ENCODE measurements at places on chromosomes 11 and 22. TPM values are rescaled to one million over a fixed set of nuclear protein-coding genes. Genes with fewer than 3 reads are reported as not detected.

SPDYC gene
- not detected for total RNA-seq

ROBO4 gene
- 30.5 TPM for total RNA-seq

DNA sequence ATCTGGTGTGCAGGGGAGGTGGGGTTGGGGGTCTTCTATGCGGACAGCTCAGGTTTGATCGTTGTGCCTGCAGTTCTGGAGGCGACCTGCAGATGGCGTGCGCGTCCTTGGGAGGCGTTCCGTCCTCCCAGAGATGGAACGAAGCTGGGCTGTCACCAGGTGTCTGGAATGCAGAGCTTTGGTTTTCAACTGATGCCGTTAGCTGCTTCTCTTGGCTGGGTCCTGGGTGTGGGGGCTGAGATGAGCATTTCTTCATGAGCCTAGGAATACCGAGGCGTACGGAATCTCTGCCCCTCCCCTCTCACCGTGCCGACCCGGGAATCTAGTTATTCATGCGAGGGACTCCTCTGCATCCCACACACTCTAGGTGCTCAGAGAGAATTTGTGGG lies 98.6 kb downstream of the CEP164 start:
- no peaks in the 10 kb centered on the region for H3K27me3 ChIP-seq
- H3K27ac ChIP-seq: no peak overlapping the region
- no peak overlapping the region for H3K4me3 ChIP-seq
- no peaks in the 10 kb centered on the region for H3K4me1 ChIP-seq
- no peaks in the 10 kb centered on the region for H3K36me3 ChIP-seq

DNA sequence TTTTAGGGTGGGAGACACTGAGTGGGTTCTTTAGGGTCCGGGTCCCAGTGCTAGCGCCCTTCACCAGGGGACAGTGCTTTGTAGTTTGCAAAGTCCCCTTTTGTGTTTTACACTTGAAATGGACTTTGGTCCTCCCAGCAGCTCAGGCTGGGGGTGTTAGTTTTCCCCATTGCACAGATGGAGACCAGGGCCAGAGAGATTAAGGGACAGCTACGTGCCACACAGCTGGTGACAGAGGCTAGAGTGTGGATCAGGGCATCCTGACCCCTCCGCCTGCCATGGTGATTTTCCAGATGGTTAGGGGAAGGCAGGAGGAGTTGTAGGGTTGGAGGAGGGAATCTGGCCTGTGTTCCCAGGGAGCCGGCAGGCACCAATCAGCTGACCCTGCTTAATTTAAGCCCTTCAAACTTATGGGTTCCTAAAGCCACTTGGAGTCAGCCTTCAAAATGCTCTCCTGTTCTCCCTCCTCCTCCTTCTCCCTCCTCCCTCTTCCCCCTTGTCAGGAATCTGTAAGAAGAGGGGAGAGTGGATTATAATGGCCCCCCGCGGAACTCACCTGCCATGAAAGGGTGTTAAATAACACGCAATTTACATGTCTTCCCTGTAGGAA lies 22.5 kb upstream of the MPPED1 start:
- H3K36me3 ChIP-seq: no peaks in the 10 kb centered on the region
- H3K4me1 ChIP-seq: no peaks in the 10 kb centered on the region
- no peak overlapping the region for H3K27ac ChIP-seq
- no peak for DNase-seq

DNA sequence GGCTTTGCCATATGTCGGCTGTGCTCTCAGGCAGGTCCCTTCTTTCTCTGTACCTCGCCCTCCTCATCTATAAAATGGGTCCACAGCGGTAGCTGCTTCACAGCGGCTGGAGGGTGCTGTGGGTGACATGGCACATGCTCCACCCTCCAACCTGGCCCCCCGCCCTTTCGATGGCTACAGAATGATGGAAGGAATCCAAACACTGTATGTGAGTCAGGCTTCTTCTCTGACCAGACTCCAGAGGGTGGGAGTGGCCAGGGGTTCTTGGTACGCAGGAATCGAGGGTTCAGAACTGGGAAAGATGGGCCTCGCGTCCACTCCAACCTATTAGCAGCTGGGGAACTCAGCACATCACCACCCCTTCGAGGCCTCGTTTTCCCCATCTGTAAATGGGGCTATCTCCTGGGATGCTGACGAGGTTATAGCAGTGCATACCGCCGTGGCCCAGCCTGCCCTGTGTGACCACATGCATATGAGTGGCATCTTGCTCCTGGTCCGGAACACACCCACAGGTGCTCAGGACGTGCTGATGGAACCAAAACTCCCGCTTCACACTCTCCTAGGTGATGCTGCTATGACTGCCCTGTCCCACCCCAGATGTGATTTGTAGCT lies 26.4 kb downstream of the MN1 start:
- H3K4me1 ChIP-seq: no peaks in the 10 kb centered on the region
- no peaks in the 10 kb centered on the region for H3K36me3 ChIP-seq
- no peak overlapping the region for H3K4me3 ChIP-seq
- H3K27ac ChIP-seq: no peak overlapping the region

GRCh38 chr11:37286890-37287289 lies 688.9 kb upstream of the RAG2 start:
- H3K27ac ChIP-seq: no peak overlapping the region
- DNase-seq: no peak
- no peaks in the 10 kb centered on the region for H3K36me3 ChIP-seq
- no peaks in the 10 kb centered on the region for H3K4me1 ChIP-seq
- H3K27me3 ChIP-seq: no peaks in the 10 kb centered on the region

- no peak for DNase-seq
- no peaks in the 10 kb centered on the region for H3K27me3 ChIP-seq
- H3K4me3 ChIP-seq: no peak overlapping the region
- H3K36me3 ChIP-seq: no peaks in the 10 kb centered on the region
These were observed 1.4 kb downstream of the MYEOV start for GRCh38 chr11:69295079-69295994.

DNA sequence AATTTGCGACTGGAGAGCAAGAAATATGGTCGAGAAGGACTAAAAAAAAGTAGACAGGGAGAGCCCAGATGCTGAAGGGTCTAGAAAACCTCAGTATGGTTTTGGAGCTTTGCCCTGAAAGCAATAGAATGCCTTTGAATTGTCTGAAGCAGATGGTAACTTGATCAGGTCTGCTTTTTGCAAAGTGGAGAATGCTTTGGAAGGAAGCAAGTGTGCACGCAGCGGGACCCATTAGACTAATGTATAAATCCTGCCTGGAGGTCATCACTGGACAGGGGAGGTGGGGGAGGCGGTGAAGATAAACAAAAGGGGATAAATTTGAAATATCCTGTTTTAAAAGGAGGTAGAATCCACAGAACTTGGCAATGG lies 757 bp upstream of the HINFP start:
- DNase-seq: no peak
- H3K36me3 ChIP-seq: no peaks in the 10 kb centered on the region
- H3K4me1 ChIP-seq: peaks cover 4% of the 10 kb centered on the region
- peak overlapping the region; percentile 91 for H3K4me3 ChIP-seq

- H3K4me3 ChIP-seq: peak overlapping the region; percentile 69
- DNase-seq: peak; percentile 38
- no peaks in the 10 kb centered on the region for H3K27me3 ChIP-seq
- H3K27ac ChIP-seq: no peak overlapping the region
These were observed 25.1 kb downstream of the RGL4 start for GRCh38 chr22:23715806-23716375.

DNA sequence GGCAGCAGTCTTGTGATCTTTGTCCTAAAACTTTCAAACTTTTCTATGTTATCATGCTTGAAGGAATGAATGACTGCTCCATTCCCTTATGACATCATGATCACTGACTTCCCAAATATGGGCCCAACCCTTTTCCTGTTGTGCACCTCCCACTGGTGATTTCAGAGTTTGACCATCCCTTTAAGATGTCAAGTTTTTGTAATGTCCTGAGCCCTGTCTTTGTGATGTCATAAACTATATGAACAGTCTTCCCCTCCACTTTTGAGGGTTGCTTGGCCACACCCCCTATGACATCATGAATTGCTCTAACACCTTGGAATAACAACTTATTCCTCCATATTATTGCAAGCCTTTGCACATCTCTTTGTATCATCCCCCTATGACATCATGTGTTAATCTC lies 16.5 kb upstream of the NUCB2 start:
- no peaks in the 10 kb centered on the region for H3K36me3 ChIP-seq
- no peak overlapping the region for H3K4me3 ChIP-seq
- no peaks in the 10 kb centered on the region for H3K4me1 ChIP-seq
- no peak for DNase-seq
- H3K27me3 ChIP-seq: no peaks in the 10 kb centered on the region

DNA sequence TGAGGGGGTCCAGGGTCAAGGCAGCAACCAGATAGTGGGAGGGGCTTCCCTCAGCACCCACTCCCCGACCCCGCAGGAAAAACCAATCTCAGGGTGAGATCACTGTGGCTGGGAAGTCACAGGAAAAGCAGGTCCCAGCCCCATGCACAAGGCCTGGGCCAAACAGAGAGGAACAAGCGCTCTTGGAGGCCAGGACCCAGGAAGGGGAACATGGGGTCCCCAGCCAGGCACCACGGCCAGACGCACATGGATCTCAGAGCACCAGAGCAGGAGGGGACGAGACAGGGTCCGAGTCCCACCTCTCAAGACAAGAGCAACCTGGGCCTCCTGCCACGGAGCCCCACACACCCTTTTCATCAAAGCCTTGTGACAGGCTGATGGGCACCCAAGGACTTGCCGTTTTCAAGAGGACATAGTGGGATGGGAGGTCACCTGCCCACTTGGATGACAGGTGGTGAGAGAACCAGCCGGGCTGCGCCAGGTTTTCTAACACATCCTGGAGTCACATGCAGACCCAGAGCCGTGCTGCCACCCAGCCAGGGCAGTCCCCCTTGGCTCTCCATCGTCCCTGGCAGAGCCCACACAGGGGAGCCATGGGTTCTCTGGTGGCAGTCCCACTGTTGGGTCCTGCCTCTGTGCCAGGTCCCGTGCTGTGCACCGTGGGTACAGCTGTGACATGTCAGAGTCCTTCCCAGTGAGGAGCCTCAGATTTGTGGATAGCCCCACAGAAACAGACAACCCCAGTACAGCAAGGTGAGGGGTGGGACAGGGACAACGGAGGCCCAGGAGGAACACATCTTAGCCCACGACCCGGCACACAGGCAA lies 13.2 kb downstream of the POLR3H start:
- H3K27me3 ChIP-seq: no peaks in the 10 kb centered on the region
- peak overlapping the region; percentile 30 for H3K27ac ChIP-seq
- H3K4me3 ChIP-seq: no peak overlapping the region
- DNase-seq: no peak

DNA sequence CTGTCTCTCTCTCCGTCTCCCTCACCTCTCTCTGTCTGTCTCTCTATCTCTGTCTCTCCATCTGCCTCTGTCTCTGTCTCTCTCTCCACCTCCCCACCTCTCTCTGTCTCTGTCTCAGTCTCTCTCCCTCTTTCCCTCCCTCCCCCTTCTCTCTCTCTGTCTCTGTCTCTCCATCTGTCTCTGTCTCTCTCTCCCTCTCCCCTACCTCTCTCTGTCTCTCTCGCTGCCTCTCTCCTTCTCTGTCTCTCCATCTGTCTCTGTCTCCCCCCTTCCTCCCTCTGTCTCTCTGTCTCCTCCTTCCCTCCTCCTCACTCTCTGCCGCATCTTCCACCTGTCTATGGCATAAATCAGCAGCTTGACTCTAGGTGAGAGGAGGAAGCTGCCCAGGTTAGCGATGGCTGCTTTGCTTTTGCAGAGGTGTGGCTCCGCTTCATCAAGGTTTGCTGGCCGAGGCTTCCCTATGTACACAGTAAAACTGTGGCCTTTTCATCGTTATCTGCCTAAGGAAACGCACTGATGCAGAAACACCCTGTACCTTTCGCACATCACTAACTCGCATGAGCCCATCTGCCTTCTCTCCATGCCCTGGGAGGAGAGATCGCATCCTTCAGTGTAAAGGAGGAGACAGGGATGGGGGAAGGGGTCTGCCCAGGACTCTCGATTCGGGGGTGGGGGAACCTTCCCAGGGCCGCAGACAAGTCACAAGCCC lies 44.5 kb downstream of the ANO1 start:
- no peak for DNase-seq
- H3K27me3 ChIP-seq: no peaks in the 10 kb centered on the region
- no peaks in the 10 kb centered on the region for H3K4me1 ChIP-seq
- H3K27ac ChIP-seq: peak overlapping the region; percentile 84
- no peaks in the 10 kb centered on the region for H3K36me3 ChIP-seq
- no peak overlapping the region for H3K4me3 ChIP-seq

- no peaks in the 10 kb centered on the region for H3K36me3 ChIP-seq
- H3K27ac ChIP-seq: no peak overlapping the region
- no peak for DNase-seq
These were observed 28.0 kb downstream of the HSPA8 start for GRCh38 chr11:123033895-123034294.

GRCh38 chr11:29481738-29482137 lies 535.1 kb downstream of the KCNA4 start:
- no peak for DNase-seq
- H3K27ac ChIP-seq: no peak overlapping the region
- H3K27me3 ChIP-seq: no peaks in the 10 kb centered on the region
- H3K4me3 ChIP-seq: no peak overlapping the region

- no peak overlapping the region for H3K4me3 ChIP-seq
- no peaks in the 10 kb centered on the region for H3K4me1 ChIP-seq
- no peaks in the 10 kb centered on the region for H3K27me3 ChIP-seq
- H3K27ac ChIP-seq: no peak overlapping the region
- no peak for DNase-seq
- no peaks in the 10 kb centered on the region for H3K36me3 ChIP-seq
These were observed 173.3 kb downstream of the GRIA4 start for GRCh38 chr11:105783216-105783615.

GRCh38 chr11:115217726-115218311 lies 286.4 kb downstream of the CADM1 start:
- H3K27me3 ChIP-seq: no peaks in the 10 kb centered on the region
- no peaks in the 10 kb centered on the region for H3K36me3 ChIP-seq
- no peak for DNase-seq
- no peak overlapping the region for H3K27ac ChIP-seq
- H3K4me1 ChIP-seq: no peaks in the 10 kb centered on the region

- H3K27ac ChIP-seq: peak overlapping the region; percentile 64
- H3K36me3 ChIP-seq: no peaks in the 10 kb centered on the region
- H3K27me3 ChIP-seq: no peaks in the 10 kb centered on the region
These were observed 1.8 kb upstream of the FIBIN start for GRCh38 chr11:26992031-26992541.

GRCh38 chr11:65445604-65446445 lies 23.2 kb downstream of the NEAT1 start:
- DNase-seq: no peak
- H3K36me3 ChIP-seq: no peaks in the 10 kb centered on the region
- H3K4me1 ChIP-seq: peaks cover 24% of the 10 kb centered on the region
- H3K27me3 ChIP-seq: no peaks in the 10 kb centered on the region
- peak overlapping the region; percentile 76 for H3K27ac ChIP-seq

DNA sequence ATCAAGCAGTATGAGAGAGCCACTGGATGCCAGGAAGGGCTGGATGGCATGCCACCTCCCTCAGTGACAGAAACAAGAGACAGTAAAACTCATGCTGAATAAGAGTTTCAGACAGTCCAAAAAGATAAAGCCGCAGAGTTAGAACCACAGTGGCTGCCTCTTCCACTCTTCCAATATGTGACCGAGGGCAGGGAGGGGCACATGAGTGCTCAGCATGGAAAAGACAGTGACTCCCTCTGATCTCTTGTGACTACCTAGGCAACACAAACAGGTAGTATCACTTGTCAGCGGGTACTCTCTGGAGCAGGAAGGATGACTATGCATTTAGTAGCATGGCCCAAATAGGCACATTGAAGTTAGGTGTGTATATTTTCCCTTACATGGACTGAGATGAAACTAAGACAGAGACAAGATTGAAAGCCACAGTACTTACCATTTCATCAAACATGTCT lies 295.4 kb downstream of the CADM1 start:
- no peak overlapping the region for H3K27ac ChIP-seq
- H3K4me1 ChIP-seq: no peaks in the 10 kb centered on the region
- H3K36me3 ChIP-seq: no peaks in the 10 kb centered on the region
- H3K4me3 ChIP-seq: no peak overlapping the region
- H3K27me3 ChIP-seq: no peaks in the 10 kb centered on the region

GRCh38 chr11:75858613-75859012 lies 43.6 kb downstream of the UVRAG start:
- H3K27ac ChIP-seq: no peak overlapping the region
- no peaks in the 10 kb centered on the region for H3K4me1 ChIP-seq
- H3K27me3 ChIP-seq: no peaks in the 10 kb centered on the region
- DNase-seq: no peak
- H3K36me3 ChIP-seq: no peaks in the 10 kb centered on the region
- no peak overlapping the region for H3K4me3 ChIP-seq

Measured in breast epithelium (tissue), 4 donors.